KG1 (cell line): ENCODE measurements at places on chromosomes 5 and 9.
A peak's percentile ranks its signal among the peaks of the same experiment; 100 is the strongest.

DNA sequence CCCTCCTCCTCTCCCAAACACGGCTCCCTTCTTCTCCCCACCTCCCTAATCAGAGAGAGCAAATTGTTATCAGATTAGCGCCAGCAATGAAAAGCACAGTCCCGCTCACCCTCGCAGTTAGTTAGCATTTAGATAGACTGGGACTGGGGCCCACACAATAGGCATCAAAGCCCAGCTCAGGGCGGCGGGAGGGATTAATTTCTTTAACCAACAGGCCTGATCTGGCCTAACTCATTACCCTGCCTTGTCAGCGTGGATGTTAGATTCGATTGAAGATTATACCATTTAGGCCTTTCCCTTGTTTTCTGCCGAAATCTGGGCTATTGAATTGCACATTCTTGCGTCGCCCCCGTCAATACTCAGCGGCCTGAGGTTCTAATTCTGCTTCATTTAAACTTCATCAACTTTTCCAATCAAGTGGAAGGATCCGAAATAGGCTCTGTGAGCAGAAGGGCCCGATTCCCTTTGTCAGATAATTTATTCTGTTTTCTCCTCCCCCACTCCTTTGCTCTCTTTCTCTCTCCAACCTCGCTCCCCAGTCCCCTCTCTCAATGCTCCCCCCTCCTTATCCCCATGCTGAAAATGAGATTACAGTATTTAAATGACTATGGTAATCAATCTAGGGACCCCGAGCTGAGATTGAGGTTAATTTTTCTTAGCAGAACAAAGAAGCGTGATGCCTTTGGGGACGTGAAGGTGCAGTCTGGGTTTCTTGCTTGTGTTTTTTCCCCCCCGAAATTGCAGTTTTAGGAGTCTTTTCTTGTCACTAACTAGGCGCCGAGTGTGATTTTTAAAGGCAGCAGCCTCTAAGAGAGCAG lies 15.1 kb downstream of the CFAP77 start:
- no peak for DNase-seq

DNA sequence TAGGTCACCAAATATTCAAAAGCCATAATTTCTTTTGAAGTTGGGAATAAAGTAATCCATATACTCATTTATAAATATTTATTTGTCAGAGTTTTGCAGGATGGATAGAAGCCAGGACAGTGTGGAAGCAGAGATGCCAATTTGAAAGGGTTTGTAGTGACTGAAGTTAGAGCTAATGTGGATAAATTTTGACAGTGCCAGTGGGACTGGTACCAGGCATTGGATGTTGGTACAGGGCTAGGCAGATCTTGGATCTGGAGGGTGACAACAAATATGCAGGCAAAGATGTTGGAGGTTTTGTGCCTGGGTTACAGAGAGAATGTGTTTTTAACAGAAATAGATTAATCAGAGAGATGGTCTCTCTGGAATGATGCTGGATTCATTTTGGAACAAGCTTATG lies 135.6 kb downstream of the DMRTA1 start:
- DNase-seq: no peak

- DNase-seq: peak; percentile 43
Measured at GRCh38 chr9:83538172-83538889, at the start of gene FRMD3. Gene FRMD3 (minus strand): TSS chr9:83538401. CDS start chr9:83538231, 170 bp downstream.

GRCh38 chr9:34690983-34691935 lies at the start of gene CCL19:
Gene CCL19 (minus strand): TSS chr9:34691276. CDS start chr9:34691139, 137 bp downstream.
- DNase-seq: no peak

- DNase-seq: no peak
Measured at GRCh38 chr9:112078432-112078831, 96.7 kb downstream of the SUSD1 start.

DNA sequence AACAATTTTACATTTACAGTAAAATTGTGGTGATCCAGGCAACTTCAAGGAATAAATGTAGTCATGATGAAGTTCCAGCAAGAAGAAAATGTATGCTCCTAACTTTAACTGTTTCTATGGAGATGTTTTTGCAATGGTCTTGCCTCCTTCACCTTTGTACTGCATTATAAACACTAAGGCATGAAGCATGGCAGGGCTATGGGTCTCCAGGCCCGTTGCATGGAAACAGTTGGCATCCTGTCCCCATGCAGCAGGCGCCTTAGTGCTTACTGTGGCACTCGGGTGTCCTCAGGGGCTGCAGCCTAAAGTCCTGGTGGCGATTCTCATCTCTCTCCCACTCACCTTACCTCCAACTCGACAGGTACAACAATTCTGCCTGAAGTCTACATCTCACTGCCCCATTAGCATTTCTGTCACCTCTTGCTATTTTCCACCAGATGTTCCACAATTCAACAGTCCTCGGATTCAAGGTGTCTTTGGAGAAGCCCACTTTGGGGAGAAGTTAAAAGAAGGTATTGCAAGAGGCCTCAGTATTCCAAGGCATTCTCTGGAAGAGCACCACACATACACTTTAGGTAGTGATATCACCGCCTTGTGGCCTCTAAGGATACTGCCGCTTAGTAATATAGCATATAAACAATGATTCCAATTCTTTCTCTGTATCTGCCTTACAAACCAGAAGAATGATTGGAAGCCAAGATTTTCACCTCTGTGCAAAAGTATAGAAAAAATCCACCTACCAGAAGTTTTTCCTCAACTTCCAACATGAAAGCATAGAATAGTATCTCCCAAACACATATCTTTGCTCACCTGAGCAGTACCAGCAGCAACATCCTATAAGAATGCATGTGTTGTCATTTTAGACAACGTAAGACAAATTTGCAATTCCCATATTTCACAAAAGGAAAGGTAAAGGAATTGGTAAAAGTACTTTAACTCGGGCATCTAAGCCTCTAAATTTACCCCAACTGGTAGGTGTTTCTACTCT lies 5.1 kb downstream of the LIFR start:
- DNase-seq: no peak

- no peak for DNase-seq
Measured at GRCh38 chr5:178078197-178079010, 34.9 kb upstream of the N4BP3 start.

- DNase-seq: no peak
Measured at GRCh38 chr5:72447751-72448150, 59.5 kb downstream of the ZNF366 start.

- DNase-seq: no peak
Measured at GRCh38 chr5:176780176-176781053, 29.9 kb upstream of the UNC5A start.

DNA sequence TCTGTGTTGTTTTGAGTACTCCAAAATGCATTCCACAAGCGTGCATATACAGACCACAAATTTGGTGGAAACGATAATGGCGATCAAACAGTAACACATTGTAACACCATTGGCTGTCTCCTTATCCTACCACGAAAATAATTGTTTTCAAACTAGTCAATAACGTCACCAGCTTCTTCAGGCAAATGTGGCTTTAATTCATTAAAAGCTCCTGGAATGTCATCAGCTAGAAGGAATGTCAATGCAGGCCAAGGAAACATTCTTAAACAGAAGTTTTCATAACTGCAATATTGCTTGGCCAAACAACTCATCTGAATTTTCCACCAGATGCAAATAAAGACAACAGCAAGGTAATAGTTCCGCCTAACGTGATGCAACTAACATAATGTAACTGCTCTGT lies 71.6 kb upstream of the XPA start:
- no peak for DNase-seq

DNA sequence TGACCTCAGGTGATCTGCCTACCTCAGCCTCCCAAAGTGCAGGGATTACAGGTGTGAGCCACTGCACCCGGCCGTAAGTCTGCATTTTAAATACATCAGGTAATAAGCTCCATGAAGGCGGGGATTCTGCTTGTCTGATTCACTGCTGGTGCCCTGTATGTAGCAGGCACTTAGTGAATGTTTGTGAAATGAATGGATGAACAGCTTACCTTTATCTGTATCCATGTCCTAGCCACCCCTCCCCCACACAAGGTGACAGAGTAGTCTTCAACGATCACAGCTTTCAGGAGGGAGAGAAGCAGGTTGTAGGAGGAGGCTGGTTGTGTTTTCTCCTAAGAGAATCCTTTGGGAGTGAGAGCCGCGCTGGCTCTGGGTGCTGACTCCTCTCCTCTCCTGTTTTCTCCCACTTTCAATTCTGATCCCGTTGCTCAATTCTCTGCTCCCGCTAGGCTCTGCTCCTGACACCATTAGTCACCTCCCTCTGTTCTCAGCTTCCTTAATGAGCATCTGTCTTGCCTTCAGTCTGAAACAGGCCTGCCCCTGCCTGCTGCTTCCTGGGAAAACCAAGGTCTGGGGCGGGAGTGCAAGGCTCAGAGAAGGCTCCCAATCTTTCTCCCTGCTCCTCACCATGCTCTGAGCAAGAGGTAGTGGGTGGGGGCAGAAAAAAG lies 88.8 kb upstream of the CTNNA1 start:
- DNase-seq: no peak

GRCh38 chr9:111190347-111190746 lies 139.7 kb downstream of the OR2K2 start:
- no peak for DNase-seq

DNA sequence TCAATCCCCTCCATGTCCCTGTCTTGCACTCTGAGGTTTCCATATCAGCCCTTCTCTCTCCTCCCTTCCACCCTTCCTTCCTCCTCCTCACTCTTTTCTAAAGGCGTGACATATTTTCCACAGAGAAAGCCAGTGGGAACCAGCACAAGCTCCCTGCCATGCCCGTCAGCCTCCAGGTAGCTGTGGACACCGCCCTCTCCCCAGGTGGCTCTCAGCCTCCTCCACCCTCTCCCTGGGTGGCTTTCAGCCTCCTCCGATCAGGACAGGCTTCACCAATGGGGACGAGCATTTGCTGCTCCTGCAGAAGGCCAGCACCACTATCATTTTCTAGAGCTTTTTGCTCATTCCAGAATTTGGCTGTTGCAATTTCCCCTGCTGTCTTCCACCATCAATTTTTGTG lies 236.6 kb downstream of the GADD45G start:
- DNase-seq: no peak

DNA sequence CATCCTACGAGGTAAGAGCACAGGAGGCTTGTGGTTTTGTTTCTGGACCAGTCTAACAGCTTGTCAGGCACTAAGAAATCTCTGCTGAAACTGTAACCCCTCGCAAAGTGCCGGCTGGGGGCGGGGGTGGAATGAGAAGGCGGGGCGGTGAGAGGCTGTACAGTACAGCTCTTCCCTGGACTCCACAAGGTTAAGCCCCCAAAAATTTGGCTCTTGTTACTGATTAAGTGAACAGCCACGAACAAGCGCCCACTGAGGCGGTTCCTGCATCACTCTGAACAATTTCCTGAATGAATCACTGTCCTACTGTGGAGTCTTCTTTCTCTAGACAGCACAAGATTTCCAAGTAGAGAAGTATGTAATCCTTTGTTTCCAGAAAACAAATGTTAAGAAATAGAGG lies 6.8 kb downstream of the FBP2 start:
- DNase-seq: no peak

- no peak for DNase-seq
Measured at GRCh38 chr5:150601491-150602345, 38.7 kb upstream of the SYNPO start.

- DNase-seq: no peak
Measured at GRCh38 chr5:3896098-3896497, 300.5 kb downstream of the IRX1 start.

DNA sequence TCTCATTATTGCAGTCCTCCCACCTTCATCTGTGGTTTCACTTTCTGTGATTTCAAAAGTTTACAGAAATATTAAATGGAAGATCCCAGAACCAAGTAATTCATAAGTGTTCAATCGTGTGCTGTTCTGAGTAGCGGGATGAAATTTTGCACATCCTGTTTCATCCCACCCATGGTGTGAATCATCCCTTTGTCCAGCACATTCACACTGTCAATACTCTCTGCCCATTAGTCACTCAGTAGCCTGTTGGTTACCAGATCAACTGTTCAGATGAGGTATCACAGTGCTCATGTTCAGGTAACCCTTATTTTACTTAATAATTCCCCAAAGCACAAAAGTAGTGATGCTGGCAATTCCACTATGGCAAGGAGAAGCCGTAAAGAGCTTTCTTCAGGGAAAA lies 26.8 kb downstream of the FAM81B start:
- DNase-seq: no peak

DNA sequence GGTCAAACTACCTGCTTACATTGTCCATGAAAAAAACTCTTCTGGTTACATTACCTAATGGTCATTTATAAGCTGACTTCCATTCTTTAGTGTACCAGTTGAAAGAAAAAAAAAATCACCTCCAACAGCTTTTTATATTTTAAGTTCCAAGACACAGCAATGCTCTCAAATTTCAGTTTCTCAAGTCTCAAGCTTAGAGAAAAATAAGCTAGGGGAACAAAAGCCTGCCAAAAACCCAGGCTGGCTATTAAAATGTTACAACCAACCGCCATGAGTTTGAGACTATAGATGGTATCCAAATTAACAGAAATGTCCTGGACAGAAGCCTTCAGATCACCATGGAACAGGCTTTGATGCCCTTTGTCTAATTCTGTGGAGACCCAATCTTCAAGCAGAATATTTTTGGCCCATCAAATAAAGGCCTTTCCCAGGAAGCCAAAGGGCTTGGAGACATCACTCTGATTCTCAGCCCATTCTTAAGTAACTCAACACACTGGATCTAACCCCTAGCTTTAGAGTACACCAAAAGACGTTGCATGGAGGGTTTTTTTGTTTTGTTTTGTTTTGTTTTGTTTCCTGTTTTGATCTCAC lies 343.7 kb downstream of the GLIS3 start:
- no peak for DNase-seq

GRCh38 chr5:10332301-10332700 lies 21.2 kb upstream of the MARCHF6 start:
- no peak for DNase-seq

DNA sequence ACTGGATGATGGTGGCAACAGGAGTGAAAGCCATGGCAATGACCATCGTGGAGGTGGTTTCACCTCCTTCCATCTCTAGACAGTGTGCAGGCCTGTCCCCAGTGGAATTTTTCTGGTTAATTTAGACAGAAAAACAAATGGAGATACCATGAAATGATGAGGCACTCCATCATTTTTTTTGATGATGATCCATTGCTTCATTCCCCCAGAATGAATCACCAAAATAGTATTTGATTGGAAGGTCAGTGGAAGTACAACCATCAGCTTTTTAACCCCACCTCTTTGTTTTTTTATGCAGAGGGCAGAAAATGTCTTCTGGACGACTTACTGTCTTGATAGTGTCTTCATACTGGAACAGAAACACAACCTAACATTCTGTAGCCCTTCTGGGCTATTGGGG lies 42.6 kb upstream of the ADRA1B start:
- DNase-seq: no peak

GRCh38 chr9:78698371-78698770 lies 401.4 kb downstream of the PSAT1 start:
- DNase-seq: no peak

DNA sequence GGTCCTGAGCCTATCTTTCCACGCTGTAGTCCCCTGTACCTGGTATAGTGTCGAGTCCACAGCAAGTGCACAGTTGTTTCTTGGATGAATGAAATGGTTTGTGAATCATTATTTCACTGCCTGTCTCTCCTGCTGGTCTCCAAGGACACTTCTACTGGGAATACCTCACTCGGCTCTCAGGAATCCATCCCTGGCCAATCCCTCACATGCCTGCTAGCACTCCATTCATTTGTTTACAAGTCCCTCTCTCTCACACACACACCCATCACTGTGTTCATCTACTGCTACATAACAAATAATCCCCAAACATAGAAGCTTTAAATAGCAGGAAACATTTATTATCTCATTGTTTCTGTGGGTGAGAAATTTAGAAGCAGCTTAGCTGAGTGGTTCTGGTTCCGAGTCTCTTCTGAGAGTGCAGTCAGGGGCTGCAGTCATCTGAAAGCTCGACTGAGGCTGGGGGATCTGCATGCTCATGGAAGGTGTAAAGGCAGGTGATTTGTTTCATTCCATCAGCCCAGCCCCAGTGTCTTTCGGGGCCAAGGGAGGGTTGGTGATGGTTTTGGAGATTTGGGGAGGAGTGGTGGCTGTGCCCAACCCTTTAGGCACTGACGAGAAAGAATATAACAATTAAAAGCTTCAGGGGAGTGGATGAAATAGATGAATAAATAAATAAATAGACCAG lies 132.7 kb upstream of the IER5L start:
- DNase-seq: no peak
